Activated T-helper 1 cell treated with anti-CD3 and anti-CD28 coated beads, Interleukin-2, amount 50 U/mL, for 16 hours (primary cell): ENCODE measurements at places on chromosomes 4 and X.

- no peak for DNase-seq
These were observed 12.7 kb upstream of the CD40LG start for GRCh38 chrX:136635235-136635634.

DNA sequence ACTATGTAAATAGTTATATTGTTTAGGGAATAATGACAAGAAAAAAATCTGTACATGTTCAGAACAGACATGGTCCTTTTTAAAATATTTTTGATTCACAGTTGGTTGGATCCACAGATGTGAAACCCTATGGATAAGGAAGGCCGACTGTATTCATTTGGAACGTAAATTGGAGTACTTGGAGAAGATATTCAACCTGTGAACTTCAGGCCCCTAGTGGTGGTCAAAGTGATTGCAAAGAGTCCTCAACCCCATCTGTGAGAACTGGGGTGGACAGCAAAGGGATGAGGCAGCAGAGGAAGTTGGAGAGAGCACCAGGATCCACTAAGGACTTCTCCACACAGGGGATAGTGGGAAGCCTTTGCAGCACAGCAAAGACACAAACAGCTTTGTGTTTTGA is 6.2 kb upstream of the CXCL13 start:
- no peak for DNase-seq

GRCh38 chr4:103150677-103151076 is 47.5 kb downstream of the CENPE start:
- DNase-seq: no peak

- no peak for DNase-seq
These were observed 6.8 kb downstream of the HNRNPDL start for GRCh38 chr4:82423245-82424054.

DNA sequence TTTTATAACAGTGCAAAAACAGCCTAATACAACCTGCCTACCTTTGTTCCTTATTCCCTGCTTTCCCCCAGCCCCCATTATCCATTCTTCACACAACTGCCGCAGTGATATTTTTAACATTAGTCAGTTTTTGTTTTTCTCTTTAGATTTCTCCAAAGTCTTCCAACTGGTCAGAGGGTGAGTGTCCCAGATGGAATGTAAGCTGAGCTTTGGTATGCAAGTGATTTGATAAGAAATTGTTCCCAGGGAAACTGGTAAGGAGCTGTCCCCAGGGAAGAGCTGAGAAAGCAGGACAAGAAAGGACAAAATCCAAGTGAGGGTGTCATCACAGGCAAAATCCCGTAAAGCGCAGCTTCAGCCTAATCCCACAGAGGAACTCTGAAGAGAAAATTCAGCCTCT is 475.5 kb upstream of the ADGRL3 start:
- no peak for DNase-seq
